Stromal cell of bone marrow (primary cell): ENCODE measurements at places on chromosomes 1 and 21.

GRCh38 chr1:53560581-53561502 is 101.6 kb downstream of the DMRTB1 start:
- DNase-seq: no peak

DNA sequence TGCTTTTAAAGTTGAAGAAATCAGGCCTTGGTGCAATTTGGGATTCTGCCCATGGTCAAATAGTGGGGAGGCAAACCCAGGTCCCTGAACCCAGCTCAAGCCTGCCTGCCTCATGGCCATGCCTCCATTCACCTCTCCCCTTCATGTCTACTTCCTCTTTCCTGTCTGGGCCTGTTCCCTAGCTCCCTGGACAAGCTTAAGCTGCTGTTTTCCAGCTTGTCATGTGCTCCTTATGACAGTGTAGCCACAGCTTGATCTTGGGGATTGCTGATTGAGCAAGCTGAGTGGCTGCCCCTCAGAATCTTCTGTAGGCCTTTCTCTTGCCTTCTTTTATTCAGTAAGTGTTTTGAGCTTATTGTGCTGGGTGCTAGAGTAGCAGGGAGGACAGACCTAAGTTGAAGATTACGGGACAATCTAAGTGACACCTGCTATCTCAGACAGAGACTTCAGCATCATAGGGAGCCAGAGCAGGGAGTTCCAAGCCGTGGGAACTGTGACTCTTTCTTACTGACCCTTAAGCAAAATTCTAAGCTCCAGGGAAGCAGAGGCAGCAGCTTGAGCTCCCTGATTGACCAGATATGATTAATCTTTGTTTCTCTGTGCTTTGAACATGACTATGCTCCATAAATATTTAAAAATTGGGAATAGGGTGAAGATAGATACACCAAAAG is 520 bp upstream of the MR1 start:
- DNase-seq: peak; percentile 37

DNA sequence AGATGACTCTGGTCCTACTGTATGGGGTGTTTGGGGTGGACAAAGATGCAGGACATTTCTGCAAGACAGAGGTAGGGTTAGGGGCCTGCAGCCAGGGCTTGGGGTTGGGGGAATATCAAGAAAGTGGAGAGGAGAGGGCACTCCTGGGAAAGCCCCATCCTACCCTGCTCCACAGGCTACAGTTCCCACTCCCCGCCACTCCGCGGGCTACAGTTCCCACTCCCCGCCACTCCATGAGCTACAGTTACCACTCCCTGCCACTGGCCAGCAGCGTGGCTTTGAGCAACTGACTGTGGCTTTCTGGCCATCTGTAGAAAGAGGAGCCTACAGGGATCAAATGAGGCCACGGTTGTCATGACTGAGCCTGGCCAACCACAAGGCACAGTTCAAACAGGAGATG is 93.8 kb upstream of the GRIK3 start:
- DNase-seq: no peak

- DNase-seq: peak; percentile 75
Observed at GRCh38 chr1:224203243-224204016, 20.4 kb downstream of the DEGS1 start.

GRCh38 chr1:111141245-111142220 is 1.5 kb downstream of the CEPT1 start:
- no peak for DNase-seq

GRCh38 chr1:75083848-75084514 is 50.2 kb upstream of the LHX8 start:
- no peak for DNase-seq

- peak; percentile 57 for DNase-seq
Observed at GRCh38 chr21:36149788-36150711, 6.6 kb upstream of the DOP1B start.

DNA sequence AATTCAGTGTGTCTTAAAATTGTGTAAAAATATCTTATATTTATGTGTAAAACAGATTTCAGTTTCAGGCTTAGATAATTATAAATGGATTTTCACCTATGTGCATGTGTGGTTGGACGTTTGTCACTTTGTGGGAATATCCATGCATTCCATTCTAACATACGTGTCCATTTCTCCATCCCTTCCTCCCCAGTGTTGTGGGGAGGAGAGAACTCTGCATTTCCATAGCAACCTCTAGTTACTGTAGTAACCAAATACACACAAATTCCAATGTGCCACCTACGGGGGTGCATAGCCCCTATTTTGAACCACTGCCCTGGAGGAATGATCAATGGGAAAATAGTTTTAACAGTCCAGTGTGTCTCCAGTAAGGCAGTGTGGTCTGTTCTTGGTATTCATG is 79.0 kb downstream of the RASAL2 start:
- DNase-seq: peak; percentile 33
